ENCODE measurements at places on chromosomes 2 and 18.

GRCh38 chr2:8653485-8653884, 28.4 kb upstream of the ID2 start:
- no peak for DNase-seq

GRCh38 chr2:229868794-229869193, 53.0 kb downstream of the TRIP12 start:
- no peak for DNase-seq

GRCh38 chr18:5286525-5286924, 9.0 kb downstream of the ZBTB14 start:
- DNase-seq = no peak

DNA sequence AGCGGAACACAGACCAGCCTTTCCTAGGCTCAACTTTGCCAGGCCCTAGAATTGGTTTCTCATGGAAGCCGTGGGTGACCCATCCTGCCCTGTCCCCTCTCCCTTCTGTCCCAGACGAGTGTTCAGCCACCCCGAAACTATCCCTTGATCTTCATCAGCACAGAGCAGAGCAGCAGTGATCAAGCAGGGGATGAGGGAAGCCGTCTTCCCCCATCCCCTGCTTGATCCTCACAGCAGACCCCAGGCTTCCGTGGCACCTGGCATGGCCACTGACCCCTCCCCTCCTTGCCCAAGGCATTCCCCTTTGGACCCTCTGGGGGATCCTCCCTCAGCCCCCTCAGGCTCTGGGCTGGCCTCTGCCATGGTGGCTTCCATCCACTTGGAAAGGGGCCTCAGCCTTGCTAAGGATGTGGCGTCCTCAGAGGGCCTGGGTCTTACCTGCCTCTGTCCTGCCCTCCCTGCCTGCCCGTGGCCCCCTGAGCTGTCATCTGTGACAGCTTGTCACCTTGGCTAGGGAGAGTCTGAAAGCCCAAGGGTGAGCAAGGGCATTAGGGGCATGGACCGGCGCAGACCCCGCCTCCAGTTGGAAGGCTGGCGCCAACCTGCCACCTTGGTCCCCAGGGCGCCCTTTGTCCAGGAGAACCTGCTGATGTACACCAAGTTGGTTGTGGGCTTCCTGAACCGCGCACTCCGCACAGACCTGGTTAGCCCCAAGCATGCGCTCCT, 10.4 kb upstream of the CCDC74A start:
- no peak for DNase-seq

- no peak for DNase-seq
Observed at GRCh38 chr2:149564983-149565382, 22.6 kb downstream of the MMADHC start.

DNA sequence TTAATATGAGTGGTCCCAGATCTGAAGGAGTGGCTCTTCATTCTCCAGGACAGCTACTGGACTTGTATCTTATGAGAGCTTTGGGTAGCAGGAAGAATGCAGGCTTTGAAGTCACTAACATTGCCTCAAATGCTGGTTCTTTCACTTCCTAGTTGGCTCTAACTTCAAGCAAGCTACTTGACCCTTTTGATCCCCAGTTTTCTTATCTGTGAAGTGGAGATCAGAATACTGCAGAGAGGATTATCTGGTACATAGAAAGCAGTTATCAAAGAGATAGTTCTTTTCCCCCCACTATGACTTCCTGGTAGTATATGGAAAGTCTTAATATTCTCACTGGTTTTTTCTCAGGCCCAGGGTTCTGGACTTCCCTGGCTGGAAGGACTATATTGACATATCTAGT, 3.4 kb upstream of the PLCL1 start:
- no peak for DNase-seq

DNA sequence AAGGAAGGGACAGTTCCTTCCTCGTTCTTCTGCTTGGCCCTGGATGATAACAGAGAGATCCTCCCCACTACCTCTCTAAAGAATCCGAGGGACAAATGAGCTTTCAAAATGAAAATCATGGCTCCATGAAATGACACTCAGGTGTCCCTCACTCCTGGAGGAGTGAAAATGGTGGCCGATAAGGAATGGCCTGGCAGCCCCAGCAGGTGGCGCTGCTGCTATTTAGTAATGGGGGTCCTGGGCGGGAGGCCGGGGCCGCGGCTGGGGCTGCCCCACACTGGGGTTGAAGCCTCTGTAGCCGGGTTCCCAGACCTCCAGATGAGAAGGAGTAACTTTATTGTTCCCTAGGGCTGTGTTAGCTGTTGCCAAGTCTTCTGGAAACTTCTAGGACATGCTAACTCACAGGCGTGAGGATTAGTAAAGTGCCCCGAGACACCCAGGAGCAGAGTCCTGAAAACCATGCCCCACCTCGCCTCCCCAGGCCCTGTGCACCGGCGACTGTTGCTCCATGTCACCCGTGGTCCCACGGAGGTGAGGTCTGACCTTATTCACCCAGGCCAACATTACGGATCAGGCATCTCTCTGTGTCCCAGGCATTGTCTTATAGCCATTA, 138.0 kb downstream of the CTIF start:
- DNase-seq = peak; percentile 63

DNA sequence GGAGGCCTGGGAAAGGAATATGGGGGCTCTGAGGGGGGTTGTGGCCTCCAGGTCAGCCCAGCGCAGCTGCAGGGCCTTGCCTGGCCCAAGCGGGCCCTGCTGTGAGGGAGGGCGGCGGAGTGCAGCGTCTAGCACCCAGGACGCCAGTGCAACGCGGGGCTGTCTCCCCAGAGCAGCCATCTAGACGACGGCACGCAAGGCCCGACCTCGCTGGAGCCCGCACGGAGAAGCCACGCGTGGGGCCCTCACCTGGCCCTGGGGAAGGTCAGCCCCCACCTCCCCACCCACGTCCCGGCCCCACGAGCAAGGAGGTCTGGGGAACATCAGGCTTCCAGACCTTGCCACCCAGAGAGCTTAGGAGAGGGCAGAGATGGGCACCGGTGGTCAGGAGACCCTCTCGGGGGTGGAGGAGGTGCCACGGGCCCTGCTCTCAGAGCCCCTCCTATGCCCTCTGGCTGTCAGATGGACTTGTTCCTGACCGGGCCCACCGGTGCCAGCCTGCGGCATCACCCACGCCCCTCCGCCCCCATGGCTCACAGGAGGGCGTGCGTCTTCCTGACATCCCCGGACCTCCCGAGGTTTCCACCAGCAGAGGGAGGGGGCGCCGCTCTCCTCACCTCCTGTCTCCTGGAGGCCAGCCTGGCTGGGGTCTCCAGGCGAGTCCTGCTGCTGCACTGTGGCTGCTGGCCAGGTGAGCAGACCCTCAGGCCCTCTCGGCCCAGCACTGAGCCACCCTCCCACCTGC, 17.0 kb downstream of the GPR35 start:
- DNase-seq = no peak

Data from CD4-positive, alpha-beta T cell treated with Interleukin-1 beta for 1 hour (primary cell).